ENCODE measurements at places on chromosomes 4 and X. TPM values are rescaled to one million over a fixed set of nuclear protein-coding genes. Genes with fewer than 3 reads are reported as not detected.

The GJB1 gene
- not detected for total RNA-seq

The FAM47A gene
- not detected for total RNA-seq

The RAB9B gene
- total RNA-seq = 8.9 TPM

The HSFX3 gene
- not detected for total RNA-seq

The PTPN13 gene
- 7.9 TPM for total RNA-seq

The HSFX2 gene
- total RNA-seq = not detected

The BST1 gene
- 4.7 TPM for total RNA-seq

The ALB gene
- total RNA-seq = not detected

The GUCY1B1 gene
- 33.6 TPM for total RNA-seq

The ENAM gene
- total RNA-seq = not detected

The CT47B1 gene
- not detected for total RNA-seq

The TMEM35A gene
- 22.9 TPM for total RNA-seq

The SYNPO2 gene
- 2,073 TPM for total RNA-seq

The MMRN1 gene
- total RNA-seq = 10.4 TPM

The P2RY4 gene
- 0.23 TPM for total RNA-seq

The PTTG2 gene
- total RNA-seq = 5.8 TPM

The KCNE5 gene
- not detected for total RNA-seq

The COL4A6 gene
- 186 TPM for total RNA-seq

The LRP2BP gene
- 0.65 TPM for total RNA-seq

The HPGDS gene
- 2.1 TPM for total RNA-seq

The NAP1L2 gene
- total RNA-seq = 3.4 TPM

The NIPAL1 gene
- total RNA-seq = 0.78 TPM

The ZNF81 gene
- total RNA-seq = 4.8 TPM

The RHOXF2B gene
- total RNA-seq = not detected

The EDA gene
- total RNA-seq = 10.9 TPM

The CXCL3 gene
- not detected for total RNA-seq

The NDP gene
- total RNA-seq = not detected

The ADGRG2 gene
- 2.2 TPM for total RNA-seq

The TEX11 gene
- total RNA-seq = not detected

The SHISA3 gene
- 18.5 TPM for total RNA-seq

The USP17L29 gene
- total RNA-seq = not detected

The FGG gene
- not detected for total RNA-seq

The CLDN2 gene
- 0.17 TPM for total RNA-seq

The ELF4 gene
- 6.2 TPM for total RNA-seq

The TMEM185A gene
- total RNA-seq = 26.2 TPM

The ADAM29 gene
- not detected for total RNA-seq

The FAM120C gene
- total RNA-seq = 6.4 TPM

The S100G gene
- not detected for total RNA-seq

The RS1 gene
- total RNA-seq = not detected

The FGF13 gene
- 14.4 TPM for total RNA-seq

The CCDC160 gene
- total RNA-seq = not detected

The GALNTL6 gene
- not detected for total RNA-seq

The GLRA2 gene
- total RNA-seq = not detected

The RTL9 gene
- not detected for total RNA-seq

The MAP9 gene
- 10.8 TPM for total RNA-seq

The SLITRK2 gene
- total RNA-seq = 0.57 TPM

The FOXP3 gene
- not detected for total RNA-seq

The VCX gene
- not detected for total RNA-seq

The C1QTNF7 gene
- total RNA-seq = 33.2 TPM
